Activated CD4-positive, alpha-beta memory T cell treated with anti-CD3 and anti-CD28 coated beads, Interleukin-2, amount 10 ng/mL, durations not matched to agents 7 days and 5 days (primary cell): ENCODE measurements at places on chromosomes 12 and 14. TPM values are rescaled to one million over a fixed set of nuclear protein-coding genes. Genes with fewer than 3 reads are reported as not detected.

GRCh38 chr12:79298506-79298905 is 392.3 kb downstream of the PAWR start:
- H3K36me3 ChIP-seq, result no peaks in the 10 kb centered on the region
- H3K4me3 ChIP-seq, result no peak overlapping the region
- no peak for DNase-seq
- no peak overlapping the region for H3K27ac ChIP-seq

DNA sequence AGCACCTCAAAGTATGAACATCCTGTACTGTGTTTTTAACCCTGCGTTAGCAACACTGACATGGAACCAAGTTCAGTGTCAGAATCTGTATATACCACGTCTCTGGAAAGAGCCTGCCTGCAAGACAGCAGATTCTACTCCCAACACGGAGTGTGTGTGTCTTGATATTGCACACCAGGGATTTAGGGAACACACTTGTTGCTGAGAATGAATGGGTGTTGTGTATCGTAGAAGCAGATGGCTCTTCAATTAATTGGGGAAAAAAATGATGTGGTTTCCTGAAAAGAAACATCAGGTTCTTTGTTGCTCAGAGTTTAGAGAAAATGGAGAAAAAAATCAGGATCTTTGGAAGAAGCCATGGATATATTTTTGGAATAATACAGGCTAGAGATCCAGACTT is 170.8 kb downstream of the EGLN3 start:
- no peak for DNase-seq
- H3K4me1 ChIP-seq, result no peaks in the 10 kb centered on the region
- peaks cover 2% of the 10 kb centered on the region for H3K27me3 ChIP-seq
- H3K36me3 ChIP-seq, result no peaks in the 10 kb centered on the region

DNA sequence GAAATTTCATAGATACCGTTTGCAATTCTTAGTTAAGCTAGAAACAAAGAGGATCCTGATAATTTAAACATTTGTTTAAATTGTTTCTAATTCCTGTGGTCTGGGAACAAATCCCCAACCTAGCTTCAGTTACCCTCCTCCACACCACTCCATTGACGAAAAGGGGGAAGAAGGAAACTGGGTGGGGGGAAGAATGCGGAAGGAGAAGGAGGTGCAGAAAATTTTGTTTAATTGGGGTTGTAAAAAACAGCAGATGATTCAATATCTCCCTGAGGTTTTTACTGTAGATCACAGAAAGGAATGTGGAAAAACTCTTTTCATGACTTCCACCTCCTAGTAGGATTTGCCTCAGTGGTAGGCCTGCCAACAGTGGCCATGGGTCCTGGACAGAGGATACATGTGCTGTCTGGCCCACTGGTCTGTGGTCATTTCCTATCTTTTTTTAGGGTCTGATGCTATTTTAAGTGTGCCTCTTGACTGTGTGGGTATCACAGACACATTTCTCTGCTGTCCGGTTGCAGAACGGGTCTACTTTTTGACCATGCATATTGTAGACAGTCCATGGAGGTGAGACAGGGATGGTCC is 122.9 kb upstream of the PCED1B start:
- H3K4me3 ChIP-seq, result no peak overlapping the region
- DNase-seq, result no peak
- peaks cover 14% of the 10 kb centered on the region for H3K27me3 ChIP-seq
- no peak overlapping the region for H3K27ac ChIP-seq
- H3K4me1 ChIP-seq, result no peaks in the 10 kb centered on the region

DNA sequence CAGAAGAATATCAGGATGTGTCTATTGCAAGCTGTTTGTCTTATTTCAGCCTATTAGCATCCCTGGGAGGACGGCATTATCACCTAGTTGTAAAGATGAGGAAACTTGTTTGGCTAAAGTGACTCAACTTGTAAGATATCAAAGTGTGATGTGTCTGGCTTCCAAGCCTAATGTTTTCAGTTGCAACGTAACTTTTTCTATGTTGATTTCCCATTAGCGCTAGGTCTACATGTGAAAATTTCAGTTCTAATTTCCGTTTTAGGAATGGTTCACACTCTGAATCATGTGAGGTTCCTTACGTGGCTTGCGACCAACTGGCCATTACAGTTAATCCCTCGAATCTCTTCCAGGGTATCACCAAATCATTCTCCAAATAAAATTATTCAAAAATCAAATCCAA is 58.0 kb downstream of the LLPH start:
- H3K36me3 ChIP-seq, result no peaks in the 10 kb centered on the region
- no peak for DNase-seq
- no peak overlapping the region for H3K4me3 ChIP-seq
- no peaks in the 10 kb centered on the region for H3K4me1 ChIP-seq
- peaks cover 14% of the 10 kb centered on the region for H3K27me3 ChIP-seq
- H3K27ac ChIP-seq, result no peak overlapping the region

DNA sequence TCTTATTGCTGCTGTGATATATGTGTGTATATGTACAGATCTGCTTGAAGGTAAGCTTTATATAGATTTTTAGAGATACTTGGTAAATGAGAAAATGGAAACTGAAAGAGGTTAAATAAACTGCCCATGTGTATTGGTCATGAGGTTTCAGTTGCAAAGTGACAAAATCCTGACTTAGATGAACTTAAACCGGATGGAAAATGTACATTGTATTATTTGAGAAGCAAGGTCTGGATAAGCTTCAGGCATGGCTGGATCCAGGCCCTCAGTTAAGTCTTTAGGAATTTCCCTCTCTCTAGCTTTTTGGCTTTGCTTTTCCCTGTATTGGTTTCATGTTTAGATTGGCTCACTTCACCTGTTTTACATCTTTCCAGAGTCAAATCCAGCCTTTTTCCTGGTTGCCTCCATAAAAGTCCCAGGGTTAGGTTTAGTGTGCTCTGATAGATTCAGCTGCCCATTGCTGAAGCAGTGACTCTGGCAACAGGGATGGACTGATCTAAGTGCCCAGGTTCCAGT is 21.0 kb upstream of the MAP1LC3B2 start:
- H3K27ac ChIP-seq, result no peak overlapping the region
- DNase-seq, result no peak
- H3K4me3 ChIP-seq, result no peak overlapping the region
- peaks cover 40% of the 10 kb centered on the region for H3K4me1 ChIP-seq

DNA sequence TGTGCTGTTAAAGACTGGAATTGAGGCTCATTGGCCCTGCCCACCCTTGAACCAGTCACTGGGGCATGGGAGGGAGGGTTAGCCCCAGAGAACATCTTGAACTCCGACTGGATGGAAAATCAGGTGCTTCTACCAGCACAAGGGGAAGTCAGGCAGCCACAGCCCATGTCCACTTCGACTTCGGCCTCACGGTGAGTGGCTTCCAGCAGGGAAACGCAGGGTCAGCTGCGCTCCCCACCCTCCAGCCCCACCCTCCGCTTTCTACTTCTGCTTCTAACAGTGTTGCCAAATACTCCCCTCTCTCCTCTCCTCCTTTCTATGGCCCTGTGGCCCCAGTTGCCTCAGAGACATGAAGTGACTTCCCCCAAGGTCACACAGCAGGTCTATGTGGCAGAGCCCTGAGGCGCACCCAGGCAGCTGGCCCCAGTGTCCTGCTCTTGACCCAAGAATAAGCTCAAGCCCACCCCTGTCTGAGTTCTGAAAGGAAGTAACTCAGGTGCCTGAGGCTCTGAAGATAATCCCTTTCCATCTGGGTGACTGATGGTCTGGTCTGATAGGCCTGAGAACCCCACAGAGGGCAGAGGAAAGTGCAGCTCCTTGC is 11.9 kb upstream of the SH2B3 start:
- no peaks in the 10 kb centered on the region for H3K36me3 ChIP-seq
- H3K4me1 ChIP-seq, result peaks cover 9% of the 10 kb centered on the region
- no peak overlapping the region for H3K27ac ChIP-seq
- peaks cover 7% of the 10 kb centered on the region for H3K27me3 ChIP-seq
- DNase-seq, result no peak

- no peaks in the 10 kb centered on the region for H3K27me3 ChIP-seq
- DNase-seq, result no peak
- H3K36me3 ChIP-seq, result no peaks in the 10 kb centered on the region
- no peaks in the 10 kb centered on the region for H3K4me1 ChIP-seq
- no peak overlapping the region for H3K27ac ChIP-seq
These were observed 171.8 kb downstream of the FLRT2 start for GRCh38 chr14:85701763-85702162.

DNA sequence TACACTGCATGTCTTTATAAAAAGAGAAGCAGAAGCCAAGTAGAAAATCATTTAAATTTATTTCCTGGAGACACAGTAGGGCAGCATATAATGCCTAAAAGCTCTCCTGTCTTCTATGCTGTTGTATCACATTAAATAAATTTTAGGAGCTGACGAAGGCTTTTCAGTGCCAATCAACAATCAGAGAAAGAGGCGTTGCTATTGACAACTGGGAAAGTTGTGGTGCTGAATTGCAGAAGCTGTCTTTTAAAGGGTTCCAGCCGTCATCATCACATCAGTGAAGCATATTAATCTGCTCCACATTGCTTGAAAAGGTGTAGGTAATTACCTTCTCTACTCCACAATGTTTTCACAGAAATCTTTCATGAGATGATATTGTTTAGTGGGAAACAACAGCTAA is 103.9 kb downstream of the FSCB start:
- DNase-seq, result no peak
- no peak overlapping the region for H3K27ac ChIP-seq
- H3K4me3 ChIP-seq, result no peak overlapping the region
- no peaks in the 10 kb centered on the region for H3K36me3 ChIP-seq
- H3K27me3 ChIP-seq, result no peaks in the 10 kb centered on the region
- H3K4me1 ChIP-seq, result no peaks in the 10 kb centered on the region

- no peak overlapping the region for H3K27ac ChIP-seq
- DNase-seq, result no peak
- H3K27me3 ChIP-seq, result no peaks in the 10 kb centered on the region
- H3K4me3 ChIP-seq, result no peak overlapping the region
- peaks cover 45% of the 10 kb centered on the region for H3K36me3 ChIP-seq
- peaks cover 4% of the 10 kb centered on the region for H3K4me1 ChIP-seq
These were observed 10.7 kb downstream of the TTC5 start for GRCh38 chr14:20295067-20295466.

DNA sequence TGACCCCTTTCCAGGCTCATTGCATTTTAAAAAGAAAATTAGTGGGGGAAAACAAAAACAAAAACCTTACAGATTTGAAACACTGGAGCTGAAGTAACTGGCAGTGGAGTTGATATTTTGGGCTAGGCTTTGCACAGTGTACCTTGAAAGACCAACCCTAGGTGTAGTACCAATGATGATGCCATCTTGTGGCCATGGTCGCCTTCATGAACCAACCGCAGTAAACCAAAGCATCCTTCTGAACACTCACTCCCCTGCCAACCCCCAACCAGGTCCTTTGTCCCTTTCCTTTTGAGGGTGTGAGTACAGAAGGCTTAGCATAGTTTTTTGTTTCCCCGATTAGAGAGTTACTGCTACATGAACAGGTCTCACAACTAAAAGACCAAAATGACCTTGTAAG is 5.9 kb downstream of the TOMM20L start:
- H3K4me3 ChIP-seq, result no peak overlapping the region
- DNase-seq, result no peak
- H3K36me3 ChIP-seq, result peaks cover under 1% of the 10 kb centered on the region
- H3K27me3 ChIP-seq, result no peaks in the 10 kb centered on the region
- H3K4me1 ChIP-seq, result peaks cover 3% of the 10 kb centered on the region

DNA sequence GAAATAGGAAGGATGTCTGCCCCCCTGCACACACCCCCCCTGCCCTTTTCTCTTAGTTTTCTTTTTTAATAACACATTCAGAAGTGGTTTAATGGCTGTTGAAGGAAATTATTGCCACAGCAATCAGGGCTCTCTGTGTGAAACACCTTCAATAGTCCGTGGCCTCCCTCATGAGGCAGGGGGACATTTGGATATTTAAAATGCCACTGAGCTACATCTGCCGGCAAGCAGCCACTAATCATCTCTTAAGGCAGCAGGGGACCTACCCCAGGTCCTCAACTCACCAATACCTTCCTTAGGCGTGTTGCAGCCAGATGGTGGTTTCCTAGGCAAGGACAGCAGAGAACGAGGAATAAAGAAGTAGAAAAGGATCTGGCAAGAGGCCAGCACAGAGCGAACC is 283.2 kb downstream of the TTC8 start:
- no peak for DNase-seq
- H3K4me3 ChIP-seq, result no peak overlapping the region
- H3K27ac ChIP-seq, result no peak overlapping the region

GRCh38 chr12:117603316-117604113 is 242.1 kb upstream of the NOS1 start:
- no peaks in the 10 kb centered on the region for H3K36me3 ChIP-seq
- H3K4me1 ChIP-seq, result no peaks in the 10 kb centered on the region
- H3K27me3 ChIP-seq, result no peaks in the 10 kb centered on the region
- H3K27ac ChIP-seq, result no peak overlapping the region
- no peak overlapping the region for H3K4me3 ChIP-seq

Gene SLC2A14
- 18.6 TPM for total RNA-seq

Gene SYT1
- not detected for total RNA-seq

Gene TRPV4
- total RNA-seq, result not detected

Gene PLD4
- not detected for total RNA-seq

Gene ANG
- 4.9 TPM for total RNA-seq

Gene FOXG1
- not detected for total RNA-seq

Gene KRT75
- total RNA-seq, result not detected

Gene CCDC175
- not detected for total RNA-seq

Gene KRT83
- not detected for total RNA-seq
